ENCODE measurements at places on chromosomes 3 and 15.

GRCh38 chr3:197420115-197420514 is 121.7 kb upstream of the DLG1 start:
- peak; percentile 77 for DNase-seq

- DNase-seq = no peak
Measured at GRCh38 chr15:43794269-43795037, 2.3 kb downstream of the SERF2 start.

GRCh38 chr15:38377636-38378035 is 76.3 kb upstream of the FAM98B start:
- no peak for DNase-seq

DNA sequence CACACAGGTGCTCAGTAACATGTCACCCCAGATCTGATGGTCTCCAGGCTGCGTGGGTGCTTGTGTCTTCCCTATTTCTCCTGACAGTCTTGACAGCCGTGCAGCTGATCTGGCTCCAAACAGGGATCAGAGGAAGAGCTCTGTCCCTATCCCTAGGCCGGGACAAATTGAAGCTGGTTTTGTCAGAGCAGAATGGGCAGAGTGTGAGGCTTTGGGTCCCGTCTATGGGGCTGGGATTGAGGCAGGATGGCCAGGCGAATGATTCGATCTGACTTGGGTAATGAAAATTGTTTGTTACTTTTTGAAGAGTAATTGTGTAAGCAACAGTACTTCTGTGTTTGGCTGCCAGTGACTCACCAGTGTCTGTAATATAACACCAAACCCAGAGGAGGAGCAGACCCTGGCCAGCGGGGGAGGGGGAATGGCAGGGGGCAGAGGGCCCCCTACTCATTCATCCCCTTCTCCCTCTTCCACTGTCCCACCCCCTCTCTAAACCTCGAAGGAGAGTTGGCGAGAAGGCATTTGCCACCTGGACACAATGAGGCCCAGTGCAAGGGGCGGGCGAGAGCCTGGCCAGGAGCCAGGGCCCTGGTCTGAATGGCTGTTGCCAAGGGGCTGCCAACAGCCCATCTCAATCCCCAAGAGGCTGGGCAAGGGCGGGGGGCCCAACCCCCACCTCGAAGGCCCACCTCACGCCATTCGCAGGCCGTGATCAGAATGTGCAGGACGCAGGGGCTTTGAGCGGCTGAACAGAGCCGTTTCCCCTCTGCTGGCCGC is 4.9 kb upstream of the MAGEF1 start:
- DNase-seq = peak; percentile 60

DNA sequence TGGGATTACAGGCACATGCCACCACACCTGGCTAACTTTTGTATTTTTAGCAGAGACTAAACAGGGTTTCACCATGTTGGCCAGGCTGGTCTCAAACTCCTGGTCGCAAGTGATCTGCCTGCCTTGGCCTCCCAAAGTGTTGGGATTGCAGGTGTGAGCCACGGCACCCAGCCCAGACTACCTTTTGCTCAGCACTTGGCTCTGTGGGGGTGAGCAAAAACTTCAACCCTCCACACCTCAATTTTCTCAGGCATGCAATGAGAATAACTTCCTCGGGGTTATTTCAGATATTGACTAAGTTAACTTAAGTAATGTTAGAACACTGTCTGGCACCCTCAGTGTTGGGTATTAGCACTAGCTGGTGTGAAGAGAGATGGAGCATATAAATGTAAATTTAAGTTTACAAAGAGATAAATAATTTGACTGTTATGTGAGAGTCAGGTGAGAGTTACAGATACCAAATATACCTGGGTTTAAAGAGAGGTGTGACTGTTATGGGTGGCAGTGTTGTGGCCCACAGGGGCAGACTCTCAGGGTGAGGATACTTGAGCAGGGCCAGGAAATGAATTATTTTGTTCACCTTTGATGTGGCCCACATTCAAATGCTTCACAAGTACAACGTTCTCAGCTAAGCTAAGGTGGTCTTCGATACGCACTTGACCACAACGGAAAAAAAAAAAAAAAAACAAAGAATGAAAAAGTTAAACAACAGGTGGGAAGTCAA is 29.0 kb downstream of the CPOX start:
- DNase-seq = no peak

DNA sequence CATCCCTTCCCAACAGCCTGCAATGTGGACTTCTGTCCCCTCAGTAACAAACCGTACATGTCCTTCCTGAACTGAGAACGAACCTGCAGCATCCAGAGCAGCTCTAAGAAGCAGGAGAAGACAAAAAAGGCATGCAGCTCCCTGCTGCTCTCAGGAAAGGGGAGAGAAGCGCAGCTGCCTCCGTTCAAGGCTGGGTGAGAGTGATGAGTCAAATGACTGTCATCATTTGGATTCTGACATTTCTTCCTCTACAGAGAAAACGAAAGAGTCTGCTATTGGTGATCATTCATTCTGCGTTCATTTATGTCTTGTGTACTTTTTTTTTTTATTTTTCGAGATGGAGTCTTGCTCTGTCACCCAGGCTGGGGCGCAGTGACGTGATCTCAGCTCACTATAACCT is 677.8 kb downstream of the FHIT start:
- DNase-seq = no peak

- no peak for DNase-seq
Measured at GRCh38 chr3:64081235-64081630, 57.9 kb upstream of the PSMD6 start.

- DNase-seq = peak; percentile 76
Measured at GRCh38 chr3:98986073-98986472, 84.6 kb upstream of the DCBLD2 start.

GRCh38 chr3:52441772-52442332 is 3.1 kb downstream of the SEMA3G start:
- DNase-seq = no peak

DNA sequence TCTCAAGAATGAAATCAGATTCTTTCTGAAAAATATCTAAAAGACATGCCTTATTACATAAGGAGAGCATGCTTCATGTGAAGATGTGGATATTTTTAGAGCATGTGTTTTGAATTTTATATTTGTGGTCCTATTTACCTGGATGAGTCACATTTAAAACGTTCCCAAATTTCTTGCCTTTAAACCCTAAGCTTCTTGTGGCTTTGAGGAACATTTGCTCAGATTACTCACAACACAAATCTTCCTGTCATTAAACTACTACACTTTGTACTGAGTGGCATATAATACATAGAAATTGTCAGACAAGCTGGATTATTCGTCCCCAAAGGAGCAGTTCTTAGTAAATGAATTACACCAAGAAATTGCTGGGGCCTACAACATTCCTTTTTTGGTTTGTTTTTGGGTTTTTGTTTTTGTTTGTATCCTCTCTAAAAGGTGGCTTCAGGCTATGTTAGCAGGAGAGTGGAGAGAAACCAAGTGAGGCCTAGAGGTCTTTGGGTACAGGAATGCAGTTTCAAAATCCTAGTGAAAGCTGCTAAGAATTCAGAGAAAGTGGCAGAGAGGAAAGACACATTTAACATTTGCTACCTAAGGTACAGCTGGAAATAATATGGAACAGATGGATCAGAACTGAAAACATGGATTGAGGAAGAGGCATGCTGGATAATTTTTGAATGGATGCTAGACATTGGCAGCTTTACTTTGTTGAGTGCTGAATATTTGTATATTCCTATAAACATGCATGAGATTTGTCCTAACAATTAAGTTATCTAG is 128.1 kb downstream of the RPL22L1 start:
- no peak for DNase-seq

- no peak for DNase-seq
Measured at GRCh38 chr3:176167272-176167671, 1030.0 kb downstream of the TBL1XR1 start.

DNA sequence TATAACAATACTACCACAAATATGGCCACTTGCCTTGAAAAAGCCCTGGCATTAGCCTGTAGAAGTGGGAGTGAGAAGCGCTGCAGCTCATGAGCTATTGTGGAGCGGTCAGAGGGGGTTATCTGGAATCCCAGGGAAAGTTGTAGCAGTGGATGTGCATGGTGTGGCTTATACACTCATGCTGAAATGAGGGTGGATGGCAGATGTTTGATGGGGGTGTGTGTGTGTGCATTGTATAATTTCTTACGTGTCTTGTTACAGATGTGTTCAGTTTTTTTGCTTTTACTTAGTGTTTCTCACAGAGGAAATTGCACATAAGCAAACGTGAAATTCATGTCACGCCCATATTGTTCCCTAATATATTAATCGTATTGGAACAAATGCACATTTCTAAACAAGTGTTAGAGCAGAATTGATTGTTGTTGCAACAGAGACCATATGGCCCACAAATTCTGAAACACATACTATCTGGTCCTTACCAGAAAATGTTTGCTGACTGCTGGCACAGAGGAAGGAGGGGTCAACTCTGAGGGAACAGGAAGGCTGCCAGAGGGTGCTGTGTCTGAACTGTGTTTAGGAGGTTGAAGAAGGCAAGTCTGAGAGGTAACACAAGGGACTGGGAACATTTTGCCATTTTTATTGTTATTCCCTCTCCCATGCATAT is 200.0 kb upstream of the CFAP20DC start:
- no peak for DNase-seq

GRCh38 chr3:29128001-29128400 is 152.9 kb upstream of the RBMS3 start:
- DNase-seq = no peak

DNA sequence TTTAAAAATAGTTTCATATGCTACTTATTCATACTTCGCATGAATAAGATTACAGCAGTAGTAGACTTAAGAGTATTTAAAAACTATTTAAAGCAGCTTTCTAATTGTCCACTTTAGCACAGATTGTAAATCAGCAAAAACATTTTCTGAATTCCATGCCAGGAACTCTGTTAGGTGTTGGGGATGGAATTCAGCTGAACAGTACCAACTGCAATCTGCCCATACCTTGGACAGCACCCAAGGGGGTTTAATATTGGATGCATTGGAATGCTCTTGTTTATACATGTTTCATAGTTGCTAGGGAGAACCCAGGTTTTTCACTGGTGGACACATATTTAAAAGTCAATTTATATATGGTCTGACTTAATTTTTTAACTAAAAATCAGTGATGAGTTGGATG is 74.8 kb downstream of the PPM1L start:
- DNase-seq = no peak

DNA sequence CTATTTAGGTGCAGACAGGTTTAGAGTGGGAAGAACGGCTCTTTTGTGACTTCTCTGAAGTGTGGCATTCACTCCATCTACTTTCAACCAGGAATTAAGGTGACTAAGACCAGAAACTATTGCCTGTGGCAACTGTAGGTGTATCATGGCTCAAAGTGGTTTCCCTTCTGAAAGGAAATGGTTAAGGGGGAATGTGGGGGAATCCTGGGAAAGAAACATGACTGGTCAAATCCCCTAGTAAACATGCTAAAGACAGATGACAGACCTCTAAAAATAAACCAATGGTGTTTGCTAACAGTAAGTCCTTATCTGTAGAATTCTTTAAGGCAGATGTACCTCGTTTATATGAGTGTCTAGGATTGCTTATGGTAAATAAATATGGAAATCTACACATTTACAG is 56.9 kb downstream of the MEGF11 start:
- no peak for DNase-seq

GRCh38 chr15:76904461-76905012 is 603 bp downstream of the SCAPER start:
- DNase-seq = peak; percentile 38

DNA sequence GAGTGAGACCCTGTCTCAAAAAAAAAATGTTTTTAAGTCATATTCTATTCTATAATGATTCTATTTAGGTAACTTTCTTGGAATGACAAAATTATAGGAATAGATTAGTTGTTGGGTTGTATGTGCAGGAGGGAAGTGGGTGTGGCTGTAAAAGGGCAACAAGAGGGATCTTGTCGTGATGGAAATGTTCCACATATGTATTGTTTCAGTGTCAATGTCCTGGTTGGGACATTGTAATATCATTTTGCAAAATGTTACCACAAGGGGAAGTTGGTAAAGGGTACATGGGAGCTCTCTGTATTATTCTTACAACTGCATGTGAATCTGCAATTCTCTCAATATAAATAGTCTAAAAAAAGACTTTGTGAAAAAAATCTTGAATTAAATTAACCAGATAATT is 14.3 kb upstream of the ABHD5 start:
- DNase-seq = no peak

DNA sequence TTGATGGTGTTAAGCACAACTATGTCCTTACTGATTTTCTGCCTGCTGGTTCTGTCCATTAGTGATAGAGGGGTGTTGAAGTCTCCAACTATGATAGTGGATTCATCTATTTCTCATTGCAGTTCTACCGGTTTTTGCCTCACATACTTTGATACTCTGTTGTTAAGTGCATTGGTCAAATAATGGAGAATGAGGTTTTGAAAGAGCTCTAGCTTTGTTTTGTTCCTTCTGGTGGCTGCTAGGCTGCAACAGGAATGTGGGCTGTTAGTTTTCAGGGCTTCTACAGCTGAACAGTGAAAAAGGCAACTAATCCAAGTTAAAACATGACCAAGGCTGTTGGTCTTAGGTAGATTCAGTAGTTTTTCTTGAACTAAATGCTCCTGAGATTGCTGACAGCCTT is 62.6 kb downstream of the BTD start:
- no peak for DNase-seq

DNA sequence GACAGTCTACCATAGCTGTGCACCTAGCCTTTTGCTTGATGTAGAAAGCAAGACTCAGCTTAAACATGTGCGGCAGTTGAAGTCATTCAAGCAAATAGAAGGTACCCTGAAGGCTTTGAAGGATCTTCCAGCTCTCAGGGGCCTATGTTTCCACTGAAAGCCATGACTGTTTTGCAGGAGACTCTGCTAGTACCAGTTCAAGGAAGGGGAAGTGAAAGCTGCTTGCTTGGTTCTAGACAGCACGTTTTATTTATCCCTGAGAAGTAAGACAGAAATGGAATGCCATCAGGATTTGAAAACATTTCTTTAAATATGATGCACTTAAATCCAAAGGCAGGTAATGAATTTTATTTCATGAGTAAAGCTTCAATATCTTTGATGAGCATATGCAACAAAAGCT is 311.4 kb downstream of the PDCD6IP start:
- DNase-seq = peak; percentile 11

DNA sequence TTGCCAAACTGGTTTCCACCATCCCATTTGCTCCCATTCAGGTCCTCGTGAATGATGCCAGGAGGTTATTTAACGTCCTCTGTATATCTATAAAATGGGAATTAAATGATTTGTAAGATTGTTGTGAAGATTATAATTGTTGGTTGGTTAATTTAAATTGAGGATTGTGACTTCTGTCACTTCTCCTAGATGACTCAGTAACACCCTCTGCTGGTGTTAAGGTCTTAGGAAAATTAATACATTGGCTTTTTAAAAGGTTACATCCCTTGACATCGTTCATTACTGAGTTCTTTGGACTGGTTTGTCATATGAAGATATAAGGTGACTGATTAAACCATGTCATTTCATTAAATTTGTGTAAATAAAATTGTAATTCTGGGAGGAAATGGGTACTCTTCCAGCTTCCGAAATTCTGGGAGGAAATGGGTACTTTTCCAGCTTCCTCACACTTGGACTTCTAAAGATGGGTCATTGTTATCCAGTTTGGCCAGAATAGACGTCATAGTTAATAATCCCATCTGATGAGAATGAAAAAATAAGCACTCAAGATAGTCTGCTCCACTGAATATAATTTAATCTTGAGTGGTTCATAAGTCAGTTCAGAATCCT is 33.3 kb upstream of the PAQR5 start:
- DNase-seq = no peak

- DNase-seq = no peak
Measured at GRCh38 chr3:124372775-124373174, 357.5 kb upstream of the UMPS start.
